ENCODE measurements at places on chromosomes 16 and 17. TPM values are rescaled to one million over a fixed set of nuclear protein-coding genes. Genes with fewer than 3 reads are reported as not detected.

The SLC2A4 gene
- total RNA-seq, result not detected

The CDC6 gene
- 4.5 TPM for total RNA-seq

The STAC2 gene
- total RNA-seq, result not detected

The PLLP gene
- total RNA-seq, result 15.9 TPM

DNA sequence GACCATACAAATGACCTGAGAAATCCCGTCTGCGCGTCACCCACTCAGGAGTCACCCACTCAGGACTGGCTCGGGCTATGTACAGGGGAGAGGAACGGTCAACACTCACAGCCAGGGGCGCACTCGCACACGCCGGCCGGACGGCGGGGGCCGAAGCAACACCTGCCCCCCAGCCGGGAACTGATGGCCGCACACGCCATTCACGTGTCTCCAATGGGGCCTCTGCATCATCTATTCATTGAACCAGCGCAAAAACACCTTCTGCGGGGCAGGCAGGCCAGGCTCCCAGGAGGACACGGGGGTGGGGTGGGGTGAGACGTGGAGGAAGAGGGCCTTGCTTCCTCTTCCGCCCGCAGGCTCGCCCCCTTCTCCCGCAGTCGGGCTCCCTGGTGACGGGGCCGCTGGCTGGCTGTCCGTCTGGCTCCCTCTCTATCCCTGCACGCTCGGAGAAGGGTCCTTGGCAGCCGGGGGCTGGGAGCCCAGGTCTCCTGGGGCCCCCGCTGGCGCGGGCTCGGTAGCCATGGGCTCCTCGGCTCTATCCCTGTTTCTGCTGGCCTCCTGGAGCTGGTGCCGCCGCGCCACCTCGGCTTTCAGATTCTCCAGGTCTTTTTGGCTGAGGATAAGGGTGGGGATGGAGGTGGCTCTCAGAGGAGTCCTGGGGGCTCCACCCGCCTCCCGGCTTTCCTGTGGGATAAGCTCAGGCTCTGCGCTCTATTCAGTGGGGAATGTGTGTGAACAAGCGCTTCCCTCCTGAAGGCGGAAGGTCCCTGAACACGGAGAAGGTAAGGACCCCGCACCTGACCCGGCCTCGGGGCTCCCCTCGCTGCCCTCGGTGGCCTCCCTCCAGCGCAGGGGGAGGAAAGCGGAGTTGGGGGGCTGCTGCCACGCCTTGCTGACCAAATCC is 21.1 kb downstream of the CLUH start:
- no peak for DNase-seq

DNA sequence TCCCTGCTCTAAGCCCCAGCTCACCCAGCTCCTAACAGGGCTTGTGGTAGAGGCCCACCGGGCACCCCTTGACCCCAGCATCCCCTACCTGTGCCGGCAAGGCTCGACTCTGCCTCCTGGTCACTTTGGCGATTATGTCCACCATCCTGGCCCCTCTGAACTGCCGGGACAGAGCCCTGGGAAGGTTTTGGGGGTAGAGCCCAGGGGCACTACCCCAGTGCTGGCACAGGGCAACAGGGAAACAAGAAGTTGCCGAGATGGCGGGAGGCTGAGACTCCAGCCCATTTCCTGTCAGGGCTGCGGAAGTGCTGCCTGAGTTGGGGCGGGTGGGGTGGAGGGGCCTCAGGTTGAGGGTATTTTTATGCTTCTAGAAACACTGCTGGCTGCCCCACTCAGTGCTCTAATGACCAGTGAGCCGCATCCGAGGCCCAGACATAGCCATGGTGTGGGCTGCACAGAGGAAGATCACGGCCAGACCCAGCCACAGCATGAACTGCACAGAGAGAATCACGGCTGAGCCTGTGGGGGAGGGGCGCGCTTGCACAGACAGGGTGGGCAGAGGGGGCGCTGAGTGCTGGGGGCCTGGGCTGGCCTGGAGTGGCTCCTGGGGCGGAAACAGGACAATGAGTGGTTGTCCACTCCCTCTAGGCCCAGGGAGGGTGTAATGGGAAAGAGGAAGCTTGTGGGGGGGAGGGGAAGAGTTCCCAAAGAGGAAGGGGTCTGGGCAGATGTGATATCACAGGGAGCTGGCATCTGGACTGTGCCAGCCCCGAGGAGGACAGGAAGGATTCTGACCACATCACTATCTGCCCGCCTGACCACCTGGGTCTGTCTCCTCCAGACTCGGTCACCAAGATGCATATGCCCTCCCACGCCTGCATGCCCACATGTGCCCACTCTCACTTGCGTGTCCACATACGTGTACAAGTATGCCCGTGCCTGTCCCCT is 22.3 kb downstream of the ARHGAP27 start:
- DNase-seq, result no peak

- no peak for DNase-seq
Measured at GRCh38 chr16:90020260-90020837, 1.1 kb upstream of the DBNDD1 start.

DNA sequence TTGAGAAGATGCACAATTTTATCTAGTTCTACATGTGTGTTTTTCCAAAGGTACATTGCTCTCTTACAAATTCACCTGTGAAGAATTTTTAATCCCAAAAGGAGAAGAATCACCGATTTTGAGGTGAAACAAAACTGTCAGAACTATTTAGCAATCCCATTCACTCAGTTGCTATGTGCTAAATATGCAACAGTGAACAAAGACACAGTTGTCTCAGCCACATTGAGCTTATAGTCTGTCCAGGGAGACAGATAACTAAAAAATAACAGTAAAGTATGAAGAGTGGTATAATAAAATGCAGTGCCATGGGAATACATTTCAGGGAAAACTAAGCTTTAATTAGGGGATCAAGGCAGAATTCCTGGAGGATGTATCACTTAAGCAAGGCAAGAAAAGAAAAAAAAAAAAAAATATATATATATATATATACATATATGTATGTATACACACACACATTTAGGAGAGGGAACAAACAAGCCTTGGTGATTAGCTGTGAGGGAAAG is 110.4 kb downstream of the SPAG9 start:
- DNase-seq, result no peak

DNA sequence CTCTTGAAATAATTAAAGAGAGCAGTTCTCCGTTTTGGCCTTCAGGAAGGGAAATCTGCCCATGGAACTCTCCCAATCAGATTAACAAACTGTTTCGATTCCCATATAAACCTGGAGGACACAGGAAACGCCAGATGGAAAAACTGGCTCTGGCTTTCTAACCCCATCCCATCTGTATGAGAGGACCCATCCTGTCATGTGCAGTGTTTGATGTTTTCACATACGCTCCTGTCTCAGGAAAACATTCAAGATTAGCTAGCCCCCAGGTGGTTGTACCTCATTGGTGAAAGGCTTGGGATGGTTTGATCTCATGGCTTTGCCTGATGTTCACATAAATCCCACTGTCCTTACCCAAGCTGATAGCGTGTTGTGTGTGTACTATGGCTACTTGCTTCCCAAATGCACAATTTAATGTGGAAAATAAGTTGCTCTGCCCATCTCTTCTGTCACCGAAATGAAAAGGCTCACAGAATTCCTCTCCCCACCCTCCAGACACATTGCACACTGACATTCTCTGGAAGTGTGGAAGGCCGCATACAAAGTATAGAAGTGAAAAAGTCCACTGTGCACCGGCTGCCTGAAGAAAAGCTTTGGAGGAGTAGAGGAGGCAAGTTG is 18.2 kb upstream of the ERN1 start:
- no peak for DNase-seq

DNA sequence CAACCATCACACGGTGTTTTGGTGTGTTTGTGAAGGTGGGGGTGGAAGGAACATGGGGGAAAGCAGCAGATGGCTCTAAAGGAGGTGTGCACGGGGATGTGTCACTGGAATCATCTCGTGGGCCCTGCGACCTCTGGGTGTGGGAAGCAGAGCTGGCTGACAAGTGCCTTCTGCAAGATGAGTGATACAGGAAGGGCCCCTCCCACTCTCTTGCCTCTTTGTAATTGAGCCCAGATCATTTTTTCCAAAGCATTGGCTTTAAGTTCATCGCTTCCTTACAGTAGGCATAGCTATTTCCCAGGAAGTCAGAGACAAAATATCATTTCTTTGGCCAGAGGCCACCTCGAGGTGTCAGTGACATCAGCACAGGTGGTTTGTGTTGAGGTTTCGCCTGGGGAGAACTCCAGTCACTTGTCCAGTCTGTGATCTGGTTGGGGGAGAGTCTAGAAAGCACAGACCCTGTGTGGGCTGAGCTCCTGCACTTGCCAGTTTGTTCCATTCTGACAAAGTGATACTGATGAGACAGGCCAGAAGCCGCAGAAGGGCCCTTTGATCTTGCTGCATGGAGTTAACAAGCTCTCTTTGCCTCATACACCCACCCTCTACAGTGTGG is 20.6 kb upstream of the SNTB2 start:
- no peak for DNase-seq

DNA sequence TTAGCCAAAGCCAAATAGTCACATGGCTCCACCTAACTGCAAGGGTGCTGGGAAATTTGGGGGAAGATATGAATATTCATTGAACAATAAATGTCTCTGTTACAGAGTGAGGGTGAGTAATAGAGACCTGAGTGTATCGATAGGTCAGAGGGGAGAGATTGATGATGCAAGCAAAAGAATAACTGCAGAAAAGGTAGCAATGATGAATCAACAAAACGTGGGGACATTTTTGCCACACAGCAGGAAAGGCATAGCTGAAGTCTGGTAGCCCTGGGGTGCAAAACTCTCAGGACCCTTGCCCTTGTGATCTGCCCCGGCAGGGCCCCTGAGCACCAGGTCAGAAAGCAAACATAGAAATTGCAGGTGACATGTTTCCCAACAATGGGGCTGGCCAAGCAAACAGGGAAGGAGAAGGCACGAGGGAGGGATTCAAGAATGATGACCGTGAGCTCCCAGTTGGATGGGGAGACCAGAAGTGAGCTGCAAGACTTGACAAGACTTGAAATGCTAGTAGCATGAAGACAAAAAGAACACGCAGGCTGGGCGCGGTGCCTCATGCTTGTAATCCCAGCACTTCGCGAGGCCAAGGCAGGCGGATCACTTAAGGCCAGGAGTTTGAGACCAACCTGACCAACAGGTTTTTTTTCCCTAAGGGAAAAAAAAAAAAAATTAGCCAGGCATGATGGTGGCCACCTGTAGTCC is 12.7 kb upstream of the HERPUD1 start:
- no peak for DNase-seq

DNA sequence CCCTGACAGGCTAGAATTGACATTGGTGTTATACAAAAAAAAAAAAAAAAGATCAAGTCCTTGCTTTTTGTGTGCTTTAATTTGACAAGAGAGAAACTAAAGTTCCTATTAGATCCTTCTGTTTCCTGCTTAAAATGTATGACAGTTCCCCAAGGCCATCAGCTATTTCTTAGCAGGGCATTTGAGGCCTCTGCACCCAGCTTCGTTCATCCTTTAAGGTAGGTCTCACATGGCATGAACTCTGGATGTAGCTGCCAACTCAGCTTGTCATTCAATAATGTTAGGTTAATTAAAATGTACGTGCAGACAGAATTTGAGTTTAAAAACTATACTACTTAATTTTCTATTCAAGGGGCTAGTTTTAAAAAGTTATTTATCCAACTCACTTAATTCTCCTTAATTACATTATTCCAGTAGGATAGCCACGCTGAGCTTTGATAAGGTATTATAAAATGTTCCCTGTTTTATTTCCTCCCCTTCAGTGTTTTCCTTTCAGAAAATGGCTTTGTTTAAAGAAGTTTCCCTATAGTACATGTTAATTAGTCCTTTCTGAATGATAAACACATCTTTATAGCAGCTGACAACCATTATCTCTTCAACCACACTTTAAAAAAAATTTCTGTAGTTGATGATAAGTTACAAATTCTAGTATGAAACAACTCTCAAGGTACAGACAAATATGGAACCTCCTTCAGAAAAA is 1.2 kb upstream of the RFFL start:
- no peak for DNase-seq

All from glomerular endothelial cell (primary cell).